ENCODE measurements at places on chromosomes 6 and 20.

GRCh38 chr20:22217712-22218352 is 366.5 kb downstream of the FOXA2 start:
- DNase-seq: no peak

DNA sequence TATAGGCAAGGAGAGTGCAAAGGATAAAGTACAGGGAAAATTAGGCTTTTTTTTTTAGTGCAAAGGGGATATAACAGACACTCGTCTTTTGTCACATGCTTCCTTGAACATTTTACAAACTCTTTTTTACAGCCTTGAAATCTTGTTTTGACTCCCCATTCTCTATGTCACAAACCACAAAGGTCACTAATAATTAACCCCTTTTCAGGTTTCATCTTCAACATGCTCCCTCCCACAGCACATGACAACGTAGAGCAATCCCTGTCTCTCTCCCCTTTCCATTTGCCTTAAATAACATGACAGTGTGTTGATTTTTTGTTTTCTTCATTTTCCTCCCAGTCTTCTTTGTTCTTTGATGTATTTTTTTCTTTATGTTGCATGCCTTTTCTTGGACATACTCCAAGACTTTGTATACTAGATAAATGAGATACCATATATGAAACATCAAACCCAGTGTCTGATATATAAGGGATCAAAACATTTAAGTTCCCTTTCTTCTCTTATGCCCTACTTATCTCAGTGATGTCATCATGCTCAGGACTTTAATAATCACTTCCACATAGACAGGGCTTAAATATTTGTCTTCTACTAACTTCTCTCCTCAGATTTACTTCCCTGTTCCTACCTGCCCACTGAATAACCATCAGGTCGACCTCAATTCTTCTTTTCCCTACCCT is 378.7 kb upstream of the HSF2 start:
- no peak for DNase-seq

GRCh38 chr6:116330511-116330910 is 40.2 kb upstream of the DSE start:
- no peak for DNase-seq

- no peak for DNase-seq
Measured at GRCh38 chr20:40148886-40149285, 540.1 kb downstream of the MAFB start.

- no peak for DNase-seq
Measured at GRCh38 chr6:156427345-156427744, 349.8 kb upstream of the ARID1B start.

- DNase-seq: no peak
Measured at GRCh38 chr6:8382434-8382833, 52.9 kb downstream of the SLC35B3 start.

- DNase-seq: no peak
Measured at GRCh38 chr6:35993150-35993549, 31.3 kb downstream of the SLC26A8 start.

DNA sequence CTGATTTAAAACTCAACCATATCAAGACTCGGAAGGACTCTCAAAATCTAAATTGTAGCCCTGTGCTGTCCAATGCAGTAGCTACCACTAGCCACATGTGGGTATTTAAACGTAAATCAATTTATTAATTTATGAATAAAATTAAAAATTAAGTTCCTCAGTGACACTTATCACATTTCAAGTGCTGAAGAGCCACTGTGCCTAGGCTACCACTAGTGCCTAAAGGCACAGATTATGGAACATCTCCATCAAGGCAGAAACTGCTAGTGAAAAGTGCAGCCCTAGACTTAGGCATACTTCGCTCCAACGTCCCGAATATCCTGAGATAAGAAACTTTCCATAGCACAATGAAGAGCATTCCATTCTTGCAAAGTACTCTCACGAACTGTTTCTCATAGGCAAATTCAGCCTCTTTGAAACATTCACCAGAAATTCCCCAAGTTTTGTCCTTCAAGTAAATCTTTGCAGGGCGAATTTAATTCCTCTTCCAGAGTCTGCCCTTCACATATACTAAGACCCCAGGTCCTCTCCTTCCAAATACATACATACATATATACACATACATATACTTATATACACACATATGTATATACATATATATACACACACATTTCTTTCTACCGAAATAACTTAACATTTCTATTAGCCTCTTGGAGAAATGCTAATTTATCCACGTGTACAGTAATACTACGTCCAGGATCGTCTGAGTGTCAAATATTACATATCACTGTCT is 1.3 kb downstream of the SUPT3H start:
- DNase-seq: no peak

- DNase-seq: no peak
Measured at GRCh38 chr20:2408111-2408510, 27.4 kb downstream of the TGM6 start.

- DNase-seq: no peak
Measured at GRCh38 chr6:122276637-122277036, 122.8 kb upstream of the HSF2 start.

DNA sequence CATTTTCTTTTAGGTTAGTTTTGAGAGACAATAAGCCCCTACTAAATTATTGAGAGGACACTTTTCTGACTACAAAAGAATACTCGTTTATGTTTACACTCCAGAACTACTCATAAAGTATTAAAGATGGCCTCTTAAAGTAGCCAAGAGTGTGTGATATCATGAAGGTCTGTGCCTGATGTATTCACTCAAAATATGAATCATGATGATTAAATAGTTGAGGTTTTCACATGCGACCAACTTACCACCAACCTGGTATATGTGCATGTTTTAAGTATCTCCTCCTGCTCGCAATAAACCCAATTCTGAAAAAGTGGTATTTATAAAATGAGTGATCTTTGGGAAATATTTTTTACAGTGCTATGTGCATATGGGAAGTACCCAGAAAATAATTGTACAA is 43.9 kb downstream of the IL20RA start:
- DNase-seq: no peak

GRCh38 chr6:121479486-121480098 is 44.1 kb downstream of the GJA1 start:
- DNase-seq: no peak

All from stimulated activated CD4-positive, alpha-beta T cell treated with anti-CD3 and anti-CD28 coated beads, Interleukin-15, amount 100 ng/mL, for 1 hour (primary cell).